ENCODE measurements at places on chromosomes 7 and 10.

DNA sequence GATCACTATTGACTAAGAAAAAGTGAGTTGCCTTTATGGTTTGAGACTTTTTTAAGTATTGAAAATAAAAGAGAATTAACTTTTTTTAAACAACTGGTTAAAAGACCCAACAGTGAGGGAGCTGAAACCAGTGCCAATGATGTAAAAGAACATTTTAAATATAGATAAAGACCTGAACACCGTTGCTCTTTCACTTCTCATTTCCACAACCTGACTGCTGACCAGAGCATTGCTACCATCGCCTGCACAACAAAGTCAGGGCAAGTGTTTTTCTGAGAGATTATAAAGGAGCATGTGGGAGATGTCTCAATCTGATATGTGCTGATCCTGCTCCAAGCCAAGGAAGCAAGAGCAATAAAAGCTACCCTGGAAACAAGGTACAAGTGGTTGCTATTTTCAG is 34.7 kb downstream of the IMMP2L start:
- no peak for DNase-seq

DNA sequence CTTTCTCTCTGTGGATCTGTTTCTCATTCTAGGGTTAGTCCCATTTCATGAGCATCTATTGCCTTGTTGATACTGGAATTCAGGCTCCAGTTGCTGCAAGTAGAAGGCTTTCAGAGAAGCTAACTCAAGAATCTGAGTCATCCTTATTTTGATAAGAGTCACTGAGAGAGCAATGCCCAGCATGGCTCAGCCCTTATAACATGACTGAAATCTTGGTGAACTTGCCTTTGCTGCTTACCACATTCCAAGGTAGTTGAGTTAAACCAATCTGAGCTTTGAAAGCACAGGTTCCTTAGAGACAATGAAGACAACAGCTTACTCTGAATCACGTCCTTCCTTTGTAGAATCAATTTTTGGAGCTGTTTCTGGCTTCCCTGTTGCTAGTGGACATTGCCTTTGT is 53.6 kb upstream of the CHCHD3 start:
- no peak for DNase-seq

GRCh38 chr7:5232485-5232837 is 42.4 kb downstream of the WIPI2 start:
- no peak for DNase-seq

DNA sequence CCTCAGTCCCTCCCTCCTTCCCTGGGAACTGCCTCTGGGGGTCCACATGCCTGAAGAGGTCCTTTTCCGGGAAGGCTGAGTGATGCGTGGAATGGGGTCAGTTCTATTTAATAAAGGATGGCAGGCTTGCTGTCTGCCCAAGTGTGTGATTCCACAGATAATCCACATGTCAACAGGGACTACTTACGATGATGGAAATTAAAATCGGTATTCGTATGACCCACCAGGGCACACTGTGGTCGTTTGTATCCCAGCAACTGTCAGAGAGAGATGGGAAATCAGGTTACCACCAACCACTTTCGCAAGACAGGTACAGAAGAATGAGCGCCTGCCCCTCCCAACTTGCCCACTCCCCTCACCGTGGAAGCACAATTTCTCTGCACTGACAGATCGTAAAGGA is 110.3 kb downstream of the VIPR2 start:
- DNase-seq, result no peak

DNA sequence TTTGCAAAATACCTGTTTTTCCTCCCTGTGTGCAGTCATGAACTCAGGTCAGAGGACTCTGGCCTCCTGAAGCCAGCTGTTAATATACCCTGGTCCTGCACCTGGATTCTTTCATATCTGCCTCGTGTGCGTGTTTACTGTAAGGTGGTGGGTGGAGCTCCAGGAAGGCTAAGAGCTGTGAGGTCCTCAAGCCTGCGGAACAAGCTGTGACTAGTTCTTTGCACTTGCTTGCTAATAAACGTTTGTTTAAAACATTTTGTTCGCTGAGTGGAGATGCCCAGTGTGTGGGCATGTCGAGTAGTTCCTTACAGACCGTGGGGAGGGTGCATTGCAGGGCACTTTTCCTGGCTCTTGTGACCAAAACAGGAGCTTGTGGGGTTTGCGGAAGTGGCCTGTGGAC is 139.0 kb downstream of the DOCK1 start:
- no peak for DNase-seq

GRCh38 chr10:69384320-69384719 is 32.4 kb downstream of the TACR2 start:
- DNase-seq, result no peak

DNA sequence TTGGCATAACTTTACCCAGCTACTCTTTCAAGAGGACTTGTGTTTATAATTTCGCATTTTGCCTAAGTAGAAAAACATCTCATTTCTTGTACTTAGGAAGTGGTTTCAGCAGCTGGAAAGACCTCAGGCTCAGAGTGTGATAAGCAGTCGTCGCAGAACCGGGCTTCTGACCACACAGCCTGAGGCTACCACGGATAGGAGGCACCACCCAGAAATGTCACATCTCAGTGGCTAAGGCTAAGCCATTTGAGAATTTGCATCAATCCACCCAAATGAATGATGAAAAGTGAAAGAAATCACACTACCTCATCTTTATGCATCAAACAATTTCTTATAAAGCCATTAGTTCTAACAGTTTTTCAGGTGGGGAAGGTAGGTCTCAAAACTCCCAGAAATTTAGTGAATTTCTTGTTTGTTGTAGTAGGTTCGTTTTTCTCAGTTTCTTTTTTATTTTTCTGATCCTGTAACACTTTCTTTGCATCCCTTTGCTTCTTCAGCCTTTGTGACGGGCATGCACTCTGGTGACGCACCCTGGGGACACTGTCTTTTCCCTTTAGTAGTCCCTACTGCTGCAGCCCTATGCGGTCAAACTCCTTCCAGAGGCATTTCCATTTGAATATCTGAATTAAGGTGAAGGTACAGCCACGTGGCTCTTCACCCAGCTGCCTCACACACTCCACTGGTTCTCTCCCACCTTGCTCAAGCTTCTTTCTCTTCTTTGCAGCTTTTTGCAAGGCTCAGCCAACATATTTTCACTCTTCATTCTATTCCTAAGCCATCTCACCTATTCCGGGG is 68.5 kb downstream of the MAP3K8 start:
- DNase-seq, result no peak

GRCh38 chr7:105890290-105890997 is 14.0 kb upstream of the ATXN7L1 start:
- DNase-seq, result no peak

DNA sequence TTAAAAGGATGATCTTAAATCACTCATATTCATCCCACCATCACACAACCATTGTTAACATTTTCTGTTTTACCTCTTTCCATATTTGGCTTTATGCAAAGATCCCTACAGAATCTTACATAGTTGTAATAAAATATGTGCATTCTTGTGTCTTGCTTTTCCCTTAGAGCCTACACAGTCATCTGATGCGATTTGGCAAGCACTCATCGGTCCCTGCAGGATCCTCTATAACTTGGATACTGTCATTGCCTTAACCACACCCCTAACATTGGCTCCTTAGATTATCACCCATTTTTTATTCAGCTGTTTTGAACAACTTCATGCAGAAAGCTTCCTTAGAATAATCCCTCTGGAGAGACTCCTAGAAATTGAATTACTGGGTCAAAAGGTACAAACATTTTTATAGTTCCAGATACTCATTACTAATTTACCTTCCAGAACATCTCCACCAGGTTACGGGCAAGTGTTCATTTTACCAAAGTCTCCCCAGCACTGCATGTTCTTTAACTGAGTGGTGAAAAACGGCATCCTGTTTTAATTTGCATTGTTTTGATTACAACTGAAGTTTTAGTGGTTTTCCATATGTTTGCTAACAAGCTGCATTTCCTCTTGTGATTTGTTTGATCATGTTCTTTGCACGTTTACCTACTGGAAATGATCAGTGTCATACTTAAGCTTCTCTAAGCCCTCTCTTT is 268.3 kb downstream of the GRID1 start:
- no peak for DNase-seq

DNA sequence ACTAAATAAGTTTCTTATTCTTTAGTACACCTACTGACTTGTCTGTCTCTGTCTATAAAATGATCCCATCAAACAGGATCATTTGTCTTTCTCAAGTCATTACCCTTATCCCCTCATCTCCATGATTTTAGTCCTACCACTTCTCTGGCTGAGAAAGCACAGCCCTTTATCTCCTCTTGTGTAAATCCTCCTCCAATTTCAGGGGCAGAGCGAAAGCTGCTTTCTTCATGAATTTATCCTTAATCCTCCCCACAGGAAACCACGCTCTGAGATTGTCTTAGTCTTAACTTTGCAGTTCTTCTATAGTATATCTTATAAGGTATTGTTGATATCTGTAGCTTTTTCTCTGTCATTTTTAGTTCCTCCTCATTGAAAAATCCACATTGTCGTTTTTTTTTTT is 239.7 kb upstream of the PLXDC2 start:
- DNase-seq, result no peak

DNA sequence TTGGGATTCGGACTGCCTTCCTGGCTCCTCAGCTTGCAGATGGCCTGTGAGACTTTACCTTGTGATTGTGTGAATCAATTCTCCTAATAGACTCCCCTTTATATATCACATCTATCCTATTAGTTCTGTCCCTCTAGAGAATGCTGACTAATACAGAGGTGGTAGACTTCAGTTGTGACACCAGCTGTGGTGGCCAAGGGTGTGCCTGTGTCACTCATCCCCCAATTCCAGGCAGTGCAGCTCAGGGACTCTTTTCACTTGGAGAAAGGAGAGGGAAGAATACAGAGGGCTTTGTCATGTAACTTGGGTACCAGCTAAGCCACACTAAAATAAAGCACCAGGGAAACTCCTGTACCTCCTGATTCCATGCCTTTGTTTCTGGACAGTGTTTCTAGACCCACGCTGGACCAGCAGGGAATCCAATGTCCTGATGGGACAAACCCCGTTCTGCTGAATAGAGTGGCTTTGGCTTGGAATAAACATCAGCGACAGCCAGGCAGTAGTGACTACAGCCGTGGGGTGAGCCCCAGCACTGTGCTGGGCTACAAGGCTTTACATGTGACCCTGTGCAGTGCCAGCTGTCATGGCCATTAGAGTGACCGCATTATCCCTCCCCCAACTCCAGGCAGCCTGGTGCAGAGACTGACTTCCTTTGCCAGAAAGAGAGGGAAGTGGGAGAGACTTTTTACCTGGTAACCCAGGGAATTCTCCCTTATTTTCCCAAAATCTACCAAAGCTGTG is 233.6 kb downstream of the ANK3 start:
- no peak for DNase-seq

GRCh38 chr7:461453-462172 is 58.0 kb downstream of the PDGFA start:
- no peak for DNase-seq

DNA sequence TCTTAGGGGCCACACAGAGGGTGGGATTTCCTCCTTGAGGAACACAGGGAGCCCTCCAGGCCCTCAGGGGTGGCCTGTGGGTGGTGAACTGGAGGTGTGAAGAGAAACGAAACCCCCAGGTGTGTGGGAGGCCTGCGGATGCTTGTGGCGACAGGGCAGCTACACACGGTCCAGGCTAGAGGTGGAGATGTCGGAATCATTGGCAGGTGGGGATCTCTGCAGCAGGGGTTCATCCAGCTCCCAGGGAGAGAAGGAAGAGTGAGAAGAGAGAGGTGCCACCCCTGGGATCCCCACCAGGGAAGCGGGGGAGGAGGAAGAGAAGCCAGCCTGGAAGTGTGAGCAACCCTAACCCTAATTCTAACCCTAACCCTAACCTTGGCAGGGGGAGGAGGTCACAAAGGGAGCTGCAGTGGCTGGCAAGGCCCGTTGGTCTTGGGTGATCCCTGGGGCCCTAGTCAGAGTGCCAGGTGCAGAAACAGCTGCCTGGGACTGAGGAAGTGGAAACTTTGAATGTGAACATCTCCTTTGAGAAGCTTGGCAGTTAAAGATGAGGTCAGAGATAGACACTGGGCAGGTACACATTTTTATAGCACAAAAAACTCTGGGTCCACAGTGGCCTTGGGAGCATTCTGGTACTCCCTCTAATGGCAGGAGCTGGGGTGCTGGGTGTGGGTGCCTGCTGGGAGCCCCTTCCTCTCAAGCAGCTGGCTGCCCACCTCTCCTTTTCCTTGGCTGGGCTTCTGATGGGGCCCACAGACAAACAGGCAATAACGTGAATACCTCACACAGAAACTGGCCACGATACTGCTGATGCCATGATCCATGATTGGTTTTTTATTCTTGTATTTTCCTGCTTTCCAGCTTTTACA is 6.8 kb upstream of the AEBP1 start:
- DNase-seq, result no peak

GRCh38 chr10:26939290-26939961 is 78.7 kb upstream of the ABI1 start:
- no peak for DNase-seq

- DNase-seq, result no peak
These were observed 43.2 kb downstream of the MYO1G start for GRCh38 chr7:44935583-44935982.

DNA sequence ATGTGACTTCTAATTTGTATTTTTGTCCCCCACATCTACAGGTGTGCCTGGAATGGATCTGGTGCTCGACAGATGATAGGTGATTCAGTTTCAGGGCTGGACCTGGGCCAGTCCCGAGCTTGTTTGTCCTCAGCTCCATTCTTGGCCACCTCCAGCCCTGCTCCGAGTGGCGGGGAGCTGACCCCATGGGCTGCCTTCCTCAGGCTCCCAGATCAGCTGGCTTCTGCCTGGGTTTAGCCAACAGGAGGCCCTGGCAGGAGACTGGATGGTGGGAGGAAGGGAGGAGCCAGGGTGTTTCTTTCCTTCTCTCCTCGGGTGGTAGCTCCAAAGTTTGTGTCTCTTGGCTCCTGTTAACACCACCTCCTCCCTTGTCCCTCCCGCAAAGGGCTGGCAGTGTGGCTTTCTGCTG is 75.2 kb downstream of the CDH23 start:
- no peak for DNase-seq

GRCh38 chr7:131627735-131628190 is 71.3 kb upstream of the PODXL start:
- DNase-seq, result no peak

DNA sequence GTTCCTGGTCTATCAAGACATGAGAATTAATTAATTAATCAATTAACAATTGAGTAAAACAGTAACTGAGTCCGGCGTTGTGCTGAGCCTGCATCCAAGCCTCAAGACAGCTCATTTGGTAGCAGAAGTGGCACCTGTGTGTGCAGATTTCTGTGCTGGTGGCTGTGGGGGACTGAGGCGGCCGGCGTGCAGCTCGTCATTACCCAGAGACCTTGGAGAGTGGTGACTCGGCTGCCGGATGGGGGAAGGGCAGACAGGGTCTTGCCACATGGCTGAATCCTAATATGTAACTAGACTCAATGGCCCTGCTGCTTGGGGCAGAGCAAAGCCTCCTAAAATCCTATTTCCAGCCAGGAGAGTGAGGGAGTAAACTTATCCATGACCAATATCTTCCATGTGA is 510.2 kb downstream of the TCERG1L start:
- DNase-seq, result no peak

GRCh38 chr7:70773406-70773805 is 358.5 kb upstream of the GALNT17 start:
- no peak for DNase-seq

- DNase-seq, result no peak
These were observed 1.5 kb upstream of the HOXA9 start for GRCh38 chr7:27166531-27167505.
